Stimulated activated CD4-positive, alpha-beta T cell treated with anti-CD3 and anti-CD28 coated beads, Interleukin-2, amount 100 ng/mL, for 4 hours (primary cell): ENCODE measurements at places on chromosomes 3 and 15.

DNA sequence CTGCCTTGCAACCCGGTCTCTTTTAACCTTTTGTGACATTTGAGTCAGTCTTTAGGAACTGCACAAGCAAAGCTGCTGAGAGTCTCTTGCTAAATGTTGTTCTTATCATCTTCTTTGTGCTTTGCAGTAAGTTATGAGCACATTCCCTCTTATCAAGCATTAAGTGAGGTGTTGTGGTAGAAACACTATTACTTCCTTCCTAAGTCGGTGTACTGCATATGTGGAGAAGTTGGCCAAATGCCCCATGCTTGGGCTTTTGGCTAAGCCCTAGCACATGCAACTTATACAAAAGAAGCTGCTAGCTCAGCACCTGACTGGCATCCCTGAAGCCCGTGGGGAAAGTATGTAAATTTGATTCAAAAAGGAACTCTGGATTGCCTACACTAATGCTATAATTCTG is 136.5 kb upstream of the RBMS3 start:
- no peak for DNase-seq

- no peak for DNase-seq
These were observed 31.0 kb upstream of the THBS1 start for GRCh38 chr15:39549912-39550311.

GRCh38 chr3:100966049-100966491 is 27.2 kb downstream of the ABI3BP start:
- no peak for DNase-seq

DNA sequence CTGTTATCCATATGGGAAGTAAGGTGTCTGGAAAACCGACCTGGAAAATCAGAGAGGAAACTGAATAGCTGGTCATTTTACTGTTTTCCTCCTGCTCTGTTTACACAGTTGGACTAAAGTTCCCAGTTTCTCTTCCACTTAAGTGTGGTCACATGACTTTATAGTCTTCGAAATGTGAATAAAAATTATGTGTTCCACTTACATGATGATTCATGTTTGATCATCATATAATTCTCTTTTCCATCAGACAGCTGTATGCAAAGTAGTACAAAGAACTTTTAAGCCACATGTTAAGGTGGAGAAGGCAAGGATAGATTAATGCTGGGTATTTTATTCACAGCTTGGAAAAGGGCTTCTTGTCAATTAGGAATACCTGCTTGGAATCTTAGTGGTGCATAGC is 525.5 kb upstream of the BCHE start:
- no peak for DNase-seq

GRCh38 chr3:57126244-57126643 is 38.9 kb downstream of the IL17RD start:
- no peak for DNase-seq

- DNase-seq, result no peak
These were observed 23.7 kb downstream of the FILIP1L start for GRCh38 chr3:100090669-100091005.

- no peak for DNase-seq
These were observed 184.3 kb upstream of the LINGO1 start for GRCh38 chr15:77816983-77817382.

GRCh38 chr15:33029109-33029652 is 165.3 kb downstream of the FMN1 start:
- no peak for DNase-seq

DNA sequence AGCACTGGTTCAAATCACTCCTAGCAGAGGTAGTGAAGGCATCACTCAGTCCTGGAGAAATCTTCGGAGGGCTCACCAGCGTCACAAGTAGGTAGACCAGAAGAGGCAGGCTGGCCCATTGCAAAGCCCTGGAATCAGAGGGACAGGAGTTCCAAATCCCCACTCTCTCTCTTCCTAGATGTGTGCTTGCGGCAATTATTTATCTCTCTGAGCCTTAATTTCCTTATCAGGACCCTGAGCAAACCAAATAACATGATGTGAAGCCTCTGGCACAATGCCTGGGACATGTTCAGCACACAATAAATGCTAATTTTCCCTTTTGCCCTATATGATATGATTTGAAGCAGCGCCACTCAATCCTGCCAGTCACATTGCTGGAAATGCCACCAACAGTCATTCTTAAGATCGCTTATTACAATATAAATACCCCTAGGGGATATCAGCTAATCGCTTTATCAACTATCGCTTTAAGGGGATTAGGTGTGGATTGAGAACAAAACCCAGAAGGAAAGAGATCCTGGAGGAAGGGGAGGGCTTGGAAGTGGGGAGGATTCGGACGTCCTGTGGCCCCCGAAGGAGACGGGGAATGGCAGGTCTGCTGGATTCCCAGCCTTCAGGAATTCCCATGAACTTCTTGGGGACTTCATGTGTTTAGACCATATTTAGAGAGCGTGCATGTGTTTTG is 59.5 kb upstream of the TSEN2 start:
- no peak for DNase-seq

GRCh38 chr3:10352146-10352911 is 31.4 kb upstream of the SEC13 start:
- DNase-seq, result no peak

DNA sequence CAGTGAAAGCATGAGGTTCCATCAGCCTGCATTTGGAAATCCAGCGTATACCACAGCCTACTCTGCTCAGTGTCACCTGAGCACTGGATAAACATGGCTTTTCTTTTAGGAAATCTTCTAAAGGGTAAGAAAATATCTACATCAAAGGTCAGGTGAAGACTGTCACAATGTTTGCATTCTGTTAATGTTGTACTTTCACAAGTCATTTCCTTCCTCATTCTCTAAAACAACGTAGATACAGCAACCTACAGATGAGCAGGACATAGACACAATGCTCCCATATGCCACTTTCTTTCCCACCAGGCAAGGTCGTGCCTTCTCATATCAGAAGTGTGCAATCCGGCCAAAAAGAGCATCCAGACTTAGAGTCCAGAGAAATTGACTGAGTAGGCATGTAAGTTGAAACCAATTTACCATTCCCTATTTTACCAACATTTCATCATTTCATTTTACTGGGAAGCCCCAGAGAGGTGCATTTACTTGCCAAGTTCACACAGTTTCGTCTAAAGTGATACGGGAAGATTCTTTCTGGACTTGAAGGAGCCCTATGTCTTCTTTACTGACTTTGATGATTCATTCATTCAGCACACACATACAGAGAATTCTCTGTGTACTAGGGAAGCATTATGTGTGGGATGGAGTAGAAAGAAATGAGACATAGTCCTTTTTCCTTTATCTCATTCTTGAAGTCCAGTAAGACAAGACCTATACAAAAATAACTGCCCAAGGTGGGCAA is 30.6 kb upstream of the LPP start:
- no peak for DNase-seq

- no peak for DNase-seq
These were observed 61.6 kb downstream of the TMEM44 start for GRCh38 chr3:194571491-194572142.

DNA sequence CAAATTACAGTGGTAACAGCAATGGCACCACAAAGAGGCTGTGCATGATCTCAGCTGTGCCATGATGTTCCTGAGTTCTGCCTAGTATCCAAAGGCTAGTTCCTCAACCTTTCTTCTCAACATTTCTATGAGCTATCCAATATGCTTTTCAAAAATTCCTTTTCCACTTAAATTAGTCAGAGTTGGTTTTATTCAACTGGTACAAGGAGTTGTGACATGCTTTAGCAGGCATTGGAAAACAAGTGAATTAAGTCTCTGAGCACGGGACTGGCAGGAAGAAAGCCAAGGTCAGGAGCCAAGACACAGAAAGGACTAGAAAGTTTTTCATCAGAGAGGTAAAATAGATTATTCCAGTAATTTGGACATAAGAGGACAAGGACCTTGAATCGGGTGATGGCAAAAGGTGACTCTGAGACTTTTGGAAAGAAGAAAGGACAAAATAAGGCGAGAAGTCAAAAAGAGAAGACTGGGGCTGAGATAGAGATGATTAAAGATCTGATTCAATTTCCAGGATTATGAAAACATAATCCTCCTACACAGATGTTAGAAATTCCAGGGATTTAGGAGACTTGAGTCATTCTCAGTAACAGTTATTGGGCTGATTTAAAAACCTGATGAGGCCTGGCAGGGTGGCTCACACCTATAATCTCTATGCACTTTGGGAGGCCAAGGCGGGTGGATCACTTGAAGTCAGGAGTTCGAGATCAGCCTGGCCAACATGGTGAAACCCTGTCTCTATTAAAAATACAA is 36.1 kb downstream of the PBRM1 start:
- no peak for DNase-seq

GRCh38 chr3:186969607-186970006 is 39.3 kb downstream of the ST6GAL1 start:
- no peak for DNase-seq

DNA sequence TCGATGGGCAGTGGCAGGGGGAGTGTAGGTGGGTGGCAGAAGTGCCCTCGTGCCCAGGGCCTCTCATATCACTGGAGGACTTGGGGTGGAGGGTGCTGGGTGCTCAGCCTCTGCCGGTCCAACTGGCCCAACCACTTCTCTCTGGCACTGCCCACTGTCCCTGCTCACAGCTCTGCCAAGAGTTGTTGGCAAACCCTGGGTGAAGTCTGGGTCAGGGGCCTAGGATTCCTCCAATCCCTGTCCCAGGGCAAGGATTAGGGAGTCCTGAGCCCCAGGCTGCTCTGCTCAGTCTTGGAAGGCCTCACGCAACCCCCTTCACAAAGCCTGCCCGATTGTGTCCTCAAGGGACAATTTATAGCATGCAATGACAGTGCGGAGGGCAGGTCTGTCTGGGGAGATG is 5.2 kb upstream of the PRKCD start:
- DNase-seq, result no peak

- DNase-seq, result no peak
These were observed 75.2 kb downstream of the LPP start for GRCh38 chr3:188229177-188229576.

GRCh38 chr3:123695731-123696640 is 111.1 kb upstream of the HACD2 start:
- DNase-seq, result no peak

- no peak for DNase-seq
These were observed 19.3 kb downstream of the PRR23E start for GRCh38 chr3:127212231-127212630.
